ENCODE measurements at places on chromosomes 6 and 20.

DNA sequence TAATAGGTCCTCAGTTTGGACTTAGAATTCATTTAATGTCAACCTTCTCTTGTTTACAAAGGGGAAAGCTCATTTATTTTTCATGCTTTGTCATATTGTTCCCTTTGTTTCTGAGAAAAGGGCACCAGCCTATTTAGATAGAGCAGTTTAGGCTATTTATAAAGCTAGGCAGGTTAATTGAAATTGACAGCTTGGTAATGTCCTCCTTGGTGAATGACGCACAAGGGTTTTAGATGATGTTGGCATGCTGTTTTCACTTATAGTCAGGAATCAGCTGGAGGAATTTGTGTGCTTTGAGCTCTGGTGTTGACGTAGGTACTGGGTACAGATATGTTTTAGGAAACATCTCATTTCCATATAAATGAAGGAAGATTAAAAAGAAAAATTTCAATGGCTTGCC is 45.2 kb downstream of the BCKDHB start:
- DNase-seq = no peak

- peak; percentile 66 for DNase-seq
These were observed 73.1 kb downstream of the OR2B2 start for GRCh38 chr6:27838945-27839625.

- no peak for DNase-seq
These were observed at the start of gene FAM83C for GRCh38 chr20:35291654-35292503. TSS of gene FAM83C (minus strand) at chr20:35292425. CDS start at chr20:35292304, 121 bp downstream.

GRCh38 chr6:81451787-81452186 is 300.7 kb downstream of the TENT5A start:
- no peak for DNase-seq

- no peak for DNase-seq
These were observed 2.4 kb downstream of the MARCKS start for GRCh38 chr6:113859349-113860180.

- DNase-seq = no peak
These were observed 13.1 kb downstream of the SRPK1 start for GRCh38 chr6:35907750-35908149.

GRCh38 chr6:106087548-106088325 is 1.6 kb downstream of the PRDM1 start:
- no peak for DNase-seq

DNA sequence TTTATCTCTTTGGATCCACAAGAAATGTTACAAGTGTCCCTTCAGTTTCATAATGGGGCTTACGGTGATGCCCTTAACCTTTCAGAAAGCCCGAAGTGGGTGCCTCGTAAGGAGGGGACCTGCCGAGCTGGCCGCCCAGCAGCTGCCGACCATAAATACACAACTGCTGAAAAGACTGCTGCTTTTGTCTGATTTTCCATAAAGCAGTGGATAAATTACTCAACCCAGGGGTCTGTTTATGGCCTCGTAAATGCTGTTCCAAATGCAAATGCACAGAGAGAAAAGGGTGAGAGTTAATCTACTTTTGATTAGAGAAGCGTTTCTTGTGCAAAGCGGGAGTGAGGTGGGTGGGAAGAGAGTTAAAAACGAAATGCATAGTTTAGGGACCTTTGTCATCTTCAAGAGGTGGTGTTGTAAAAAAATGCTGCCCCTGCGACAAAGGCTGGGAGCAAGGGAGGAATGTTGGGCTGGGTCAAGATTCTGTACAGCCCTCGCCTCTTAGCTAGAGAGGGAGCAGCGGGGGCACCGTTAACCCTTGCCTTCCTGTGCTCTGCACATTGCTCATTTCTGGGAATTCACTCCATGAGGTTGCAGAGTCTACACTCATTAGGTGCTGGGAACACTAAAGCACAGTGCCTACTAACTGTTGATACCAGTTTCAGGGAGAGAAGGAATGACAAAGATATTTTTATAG is 112.0 kb upstream of the MTHFD1L start:
- no peak for DNase-seq
